ENCODE measurements at places on chromosomes 3 and 15. TPM values are rescaled to one million over a fixed set of nuclear protein-coding genes. Genes with fewer than 3 reads are reported as not detected.

Gene GP9
- polyA plus RNA-seq: not detected

Gene GOLGA8R
- polyA plus RNA-seq: 0.25 TPM

Gene TMEM207
- not detected for polyA plus RNA-seq

Gene CLDN16
- polyA plus RNA-seq: not detected

Gene SLC22A13
- not detected for polyA plus RNA-seq

Gene NANOGP8
- polyA plus RNA-seq: not detected

Gene GOLGA6L4
- not detected for polyA plus RNA-seq
